ENCODE measurements at places on chromosomes 13 and 19.

DNA sequence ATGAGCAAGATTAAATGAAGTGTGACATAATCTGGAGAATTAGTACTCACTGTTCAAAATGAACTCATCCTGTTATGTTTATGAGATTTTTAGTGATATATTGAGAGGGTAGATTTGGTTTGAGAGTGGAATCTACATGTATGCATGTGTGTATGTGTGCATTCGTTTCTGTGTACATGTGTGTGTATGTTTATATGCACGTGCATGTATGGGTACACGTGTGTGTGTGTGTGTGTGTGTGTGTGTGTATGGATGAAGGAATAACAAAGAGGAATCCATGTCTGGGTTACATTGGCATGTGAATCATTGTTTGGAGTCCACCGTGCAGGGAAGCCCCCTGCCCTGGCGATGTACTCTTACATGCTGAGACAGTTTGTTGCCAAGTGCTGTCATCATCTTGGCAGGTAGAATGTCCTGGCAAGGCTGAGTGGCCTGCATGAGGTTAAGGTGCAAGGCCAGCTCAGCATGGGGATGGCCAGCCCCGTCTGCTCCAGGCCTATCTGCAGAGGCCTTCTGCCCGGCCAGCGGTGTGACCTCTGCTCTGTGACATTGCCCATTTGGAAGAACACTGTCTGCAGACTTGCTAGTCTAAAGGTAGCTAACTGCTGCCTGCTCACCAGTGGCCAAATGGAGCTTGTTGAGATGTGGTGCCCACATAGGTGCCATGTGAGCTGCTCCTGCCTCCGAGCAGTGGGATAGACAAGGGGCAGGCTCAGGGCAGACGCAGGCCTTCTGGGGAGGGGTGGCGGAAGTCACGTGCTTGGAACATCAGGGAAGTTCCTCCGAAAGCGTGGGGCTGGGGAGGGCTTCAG lies 222.3 kb downstream of the TEX29 start:
- no peak for DNase-seq

DNA sequence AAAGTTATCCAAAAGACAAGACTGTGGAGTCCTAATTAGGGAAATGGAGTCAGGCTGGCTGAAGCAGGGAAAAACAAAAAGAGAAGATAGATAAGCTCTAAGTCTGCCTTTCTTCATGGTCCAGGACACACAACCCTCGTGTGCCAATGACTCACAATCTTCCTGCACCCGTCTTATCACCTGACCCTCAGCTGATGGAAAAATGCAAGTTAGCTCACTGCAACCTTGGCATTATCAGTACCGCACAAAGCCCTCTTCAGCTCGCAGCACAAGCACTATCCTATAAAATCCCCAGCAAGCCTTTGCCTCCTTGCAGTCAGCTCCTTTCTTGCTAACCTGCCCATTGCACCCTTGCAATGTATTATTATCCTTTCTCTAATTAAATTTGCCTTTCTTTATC lies 4.3 kb downstream of the OR7A5 start:
- DNase-seq = no peak

DNA sequence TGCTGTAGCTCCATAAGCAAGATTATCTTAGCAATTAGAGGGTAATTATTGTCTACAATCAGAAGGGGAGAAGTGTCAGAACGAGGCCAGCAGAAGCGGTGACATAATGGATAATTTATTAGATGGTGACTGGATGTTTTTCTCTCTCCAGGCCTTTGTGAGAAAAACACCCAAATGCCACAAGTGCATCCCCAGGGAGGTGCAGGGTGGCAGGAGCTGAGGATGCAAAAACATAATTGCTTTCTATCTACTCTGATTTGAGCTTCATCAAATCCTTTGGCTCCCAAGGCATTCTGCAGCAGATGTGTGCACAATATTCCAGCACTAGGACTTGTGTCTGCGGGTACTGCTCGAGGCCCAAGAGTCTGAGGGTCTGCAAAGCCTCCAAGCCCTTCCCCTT lies 220.1 kb upstream of the SERP2 start:
- DNase-seq = no peak

GRCh38 chr13:36275190-36276002 lies 22.2 kb downstream of the CCDC169 start:
- no peak for DNase-seq

- DNase-seq = no peak
Measured at GRCh38 chr19:48708471-48708870, 11.1 kb downstream of the MAMSTR start.

DNA sequence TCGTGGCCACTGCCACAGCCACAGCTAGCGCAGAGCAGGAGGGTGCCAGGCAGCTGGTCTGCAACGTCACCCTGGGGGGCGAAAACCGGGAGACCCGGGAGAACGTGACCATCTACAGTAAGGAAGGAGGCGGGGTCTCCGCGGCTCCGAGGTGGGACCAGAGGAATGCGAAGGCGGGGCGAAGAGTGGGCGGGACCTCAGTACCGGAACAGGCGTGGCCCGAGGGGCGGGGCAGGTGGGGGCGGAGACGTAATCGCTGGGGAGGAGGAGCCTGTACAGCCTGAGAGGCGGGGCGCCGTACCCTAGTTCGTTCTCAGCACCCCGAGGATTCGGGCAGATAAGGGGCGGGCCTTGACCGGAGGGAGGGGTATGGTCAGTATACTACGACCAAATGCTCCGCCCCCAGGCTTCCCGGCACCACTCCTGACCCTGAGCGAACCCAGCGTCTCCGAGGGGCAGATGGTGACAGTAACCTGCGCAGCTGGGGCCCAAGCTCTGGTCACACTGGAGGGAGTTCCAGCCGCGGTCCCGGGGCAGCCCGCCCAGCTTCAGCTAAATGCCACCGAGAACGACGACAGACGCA lies 2.5 kb downstream of the ICAM5 start:
- DNase-seq = peak; percentile 50

DNA sequence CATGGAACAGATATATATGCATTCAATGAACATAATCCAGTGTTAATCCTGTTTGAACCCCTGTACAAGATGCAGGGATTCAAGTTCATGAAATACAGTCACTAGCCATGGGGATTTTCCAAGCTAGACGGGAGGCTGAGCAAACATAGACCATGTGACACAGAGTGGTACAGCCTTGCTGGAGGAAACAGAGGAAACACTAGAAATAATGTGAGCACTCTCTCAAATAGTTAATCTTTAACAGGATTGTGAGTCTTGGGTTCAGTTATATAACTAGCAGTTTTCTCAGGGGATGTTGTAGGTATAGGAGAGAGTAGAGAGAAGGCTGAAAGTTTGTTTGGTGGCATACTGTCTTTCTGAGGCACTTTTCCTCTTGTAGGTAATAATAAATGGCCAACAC lies 13.9 kb upstream of the LGALS16 start:
- no peak for DNase-seq

DNA sequence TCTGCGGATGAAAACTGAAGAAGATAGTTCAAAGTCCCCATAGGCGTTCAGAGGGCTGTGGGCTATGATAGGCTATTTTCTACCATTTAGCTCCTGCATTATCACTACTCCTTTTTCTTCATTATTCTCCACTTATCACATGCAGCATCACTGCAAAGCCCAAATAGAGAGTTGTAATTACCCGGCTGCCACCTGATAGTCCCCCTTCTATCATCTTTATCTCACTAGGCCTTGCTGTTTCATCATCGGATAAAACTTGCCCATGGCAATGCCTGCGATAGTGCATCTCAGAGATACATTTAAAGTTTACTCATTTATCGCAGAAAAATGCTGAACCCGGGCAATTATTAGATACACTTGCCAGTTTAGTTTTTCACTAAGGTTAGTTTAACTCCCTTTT lies 82.9 kb upstream of the SOX21 start:
- no peak for DNase-seq

DNA sequence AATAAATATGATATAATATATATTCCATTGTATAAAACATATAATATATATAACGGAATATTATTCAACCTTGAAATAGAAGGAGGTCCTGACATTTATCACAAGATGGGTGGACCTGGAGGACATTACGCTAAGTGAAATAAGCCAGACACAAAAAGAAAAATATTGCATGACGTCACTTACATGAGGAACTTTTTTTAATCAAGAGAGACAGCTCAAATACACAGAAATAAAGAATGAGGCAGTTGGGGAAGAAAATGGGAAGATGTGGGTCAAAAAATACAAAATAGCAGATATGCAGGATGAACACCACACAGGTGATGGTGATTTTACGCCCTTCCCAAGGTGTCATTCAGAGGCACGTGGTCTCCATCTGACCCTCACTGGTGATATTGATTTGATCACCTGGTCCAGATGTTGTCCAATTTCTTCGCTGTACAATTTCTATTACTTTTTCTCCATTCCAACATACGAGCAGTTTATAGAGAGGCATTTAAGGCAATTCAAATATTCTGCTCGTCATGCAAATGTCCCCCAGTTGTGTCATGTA lies 513 bp upstream of the ZNF317 start:
- DNase-seq = no peak

DNA sequence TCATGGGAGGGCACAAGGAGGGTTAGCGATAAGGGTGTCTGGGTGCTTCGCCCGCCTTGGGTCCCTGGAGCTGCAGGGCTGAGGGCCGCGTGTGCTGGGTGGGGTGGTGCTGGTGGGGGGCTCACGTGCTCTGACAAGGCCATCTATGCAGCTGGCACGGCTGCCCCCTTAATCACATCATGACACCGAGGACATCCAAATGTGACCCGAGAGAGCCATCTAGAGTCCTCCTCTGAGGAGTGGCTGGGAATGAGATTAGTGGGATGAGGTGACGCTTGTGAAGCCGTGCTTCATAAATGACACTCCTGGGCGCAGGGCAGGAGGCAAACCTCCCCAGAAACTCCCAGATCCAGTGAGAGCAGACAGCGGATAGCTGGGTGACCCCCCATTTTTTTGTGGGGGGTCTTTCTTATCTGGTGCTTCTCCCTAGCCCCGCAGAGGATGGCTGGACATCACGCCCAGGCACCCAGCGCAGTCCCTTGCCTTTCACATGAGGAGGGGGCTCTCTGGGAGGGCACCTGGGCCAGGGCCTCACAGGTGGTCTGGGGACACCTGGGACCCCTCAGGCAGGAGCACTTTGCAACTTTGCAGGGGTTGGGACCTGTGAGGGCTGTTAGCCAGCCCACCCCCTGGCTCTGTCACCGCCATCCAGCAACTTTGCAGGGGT lies 6.6 kb downstream of the FZR1 start:
- no peak for DNase-seq

GRCh38 chr19:47494211-47494547 lies 10.2 kb upstream of the KPTN start:
- DNase-seq = no peak

DNA sequence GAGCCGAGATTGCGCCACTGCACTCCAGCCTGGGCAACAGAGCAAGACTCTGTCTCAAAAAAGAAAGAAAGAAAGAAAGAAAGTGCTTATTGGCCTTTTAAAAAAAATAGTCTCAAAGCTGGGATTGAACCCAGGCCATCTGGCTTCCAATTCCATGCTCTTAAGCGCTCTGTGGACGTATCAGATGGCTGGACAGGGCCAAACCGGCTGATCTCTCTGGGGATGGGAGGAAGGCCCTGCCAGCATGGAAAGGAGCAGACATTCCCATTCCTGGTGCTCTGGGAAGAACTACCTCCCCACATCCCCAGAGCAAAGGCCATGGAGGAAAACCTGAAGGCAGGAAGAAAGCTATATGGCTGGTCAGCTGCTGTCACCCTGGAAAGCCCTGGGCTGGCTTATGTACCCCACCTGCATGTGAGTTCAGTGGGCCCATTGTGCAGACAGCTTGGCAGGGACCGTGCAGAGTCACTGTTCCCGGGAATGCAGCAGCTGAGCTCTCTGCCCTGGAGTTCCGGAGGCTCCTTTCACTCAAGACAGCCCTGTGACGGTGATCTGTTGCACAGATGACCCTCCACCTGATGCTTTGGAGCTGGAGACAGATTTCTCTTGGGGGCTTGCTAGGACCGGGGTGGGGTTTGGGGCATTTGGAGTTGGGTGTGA lies 84.3 kb downstream of the SIPA1L3 start:
- no peak for DNase-seq

GRCh38 chr13:50283017-50283416 lies 267.8 kb downstream of the KCNRG start:
- no peak for DNase-seq

DNA sequence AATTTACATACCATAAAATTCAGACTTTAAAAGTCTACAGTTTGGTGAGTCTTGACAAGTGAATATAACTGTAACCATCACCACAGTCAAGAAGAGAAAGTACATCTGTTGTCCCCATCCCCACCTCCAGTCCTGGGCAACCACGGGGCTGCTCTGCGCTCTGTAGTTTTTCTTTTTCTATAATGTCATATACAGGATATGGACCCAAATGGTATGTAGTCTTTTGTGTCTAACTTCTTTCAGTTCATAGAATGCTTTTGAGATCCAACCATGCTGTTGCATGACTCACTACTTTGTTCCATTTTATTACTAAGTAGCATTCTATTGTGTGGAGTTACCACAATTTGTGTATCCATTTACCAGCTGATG lies 103.9 kb downstream of the DOCK9 start:
- no peak for DNase-seq

GRCh38 chr13:99527301-99527700 lies 26.0 kb downstream of the TM9SF2 start:
- no peak for DNase-seq

DNA sequence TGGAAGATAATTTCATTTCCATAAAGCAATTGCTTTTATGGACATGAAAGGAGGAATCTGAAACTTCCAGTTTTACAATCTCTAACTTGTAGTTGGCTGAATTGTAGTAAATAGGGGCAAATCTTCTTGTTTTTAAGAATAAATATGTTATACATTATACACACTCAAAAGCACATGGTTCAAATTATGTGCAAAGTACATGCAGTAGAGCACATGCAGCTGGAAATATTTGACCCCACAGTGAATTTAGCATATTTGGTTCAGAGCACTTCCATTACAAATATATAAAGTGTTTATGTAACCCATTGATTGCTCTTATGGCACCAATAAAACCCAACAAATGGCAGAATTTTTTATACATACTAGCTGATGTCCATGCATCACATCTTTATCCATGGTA lies 180.5 kb downstream of the IRS2 start:
- no peak for DNase-seq

- no peak for DNase-seq
Measured at GRCh38 chr13:44573071-44573470, 3.1 kb downstream of the TSC22D1 start.

DNA sequence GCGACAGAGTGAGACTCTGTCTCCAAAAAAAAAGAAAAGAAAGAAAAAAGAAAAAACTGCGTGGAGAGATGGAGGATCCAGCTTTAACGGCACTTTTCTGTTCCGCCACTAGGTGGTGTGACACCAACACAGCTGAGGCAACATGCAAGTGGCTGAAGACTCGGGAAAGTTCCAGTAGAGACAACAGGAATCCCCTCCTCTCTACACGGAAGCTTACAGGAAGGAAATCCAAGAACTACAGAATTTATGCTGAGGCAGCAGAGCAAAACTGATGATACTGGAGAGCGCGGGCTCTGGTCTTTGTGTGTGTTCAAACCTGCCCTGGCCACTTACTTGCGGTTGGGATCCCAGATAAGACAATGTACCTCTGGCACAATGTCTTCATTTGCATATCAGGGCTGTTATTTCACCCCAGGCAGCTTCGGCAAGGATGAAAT lies 9.9 kb downstream of the RANBP3 start:
- DNase-seq = no peak

- DNase-seq = peak; percentile 42
Measured at GRCh38 chr13:99288089-99288488, 19.1 kb downstream of the GPR183 start.

Measured in T-helper 2 cell (primary cell).